Sciatic nerve (tissue), 2 donors: ENCODE measurements at places on chromosomes 7 and 10. TPM values are rescaled to one million over a fixed set of nuclear protein-coding genes. Genes with fewer than 3 reads are reported as not detected.

- DNase-seq, result no peak
Measured at GRCh38 chr7:22389892-22390291, 32.9 kb upstream of the RAPGEF5 start.

DNA sequence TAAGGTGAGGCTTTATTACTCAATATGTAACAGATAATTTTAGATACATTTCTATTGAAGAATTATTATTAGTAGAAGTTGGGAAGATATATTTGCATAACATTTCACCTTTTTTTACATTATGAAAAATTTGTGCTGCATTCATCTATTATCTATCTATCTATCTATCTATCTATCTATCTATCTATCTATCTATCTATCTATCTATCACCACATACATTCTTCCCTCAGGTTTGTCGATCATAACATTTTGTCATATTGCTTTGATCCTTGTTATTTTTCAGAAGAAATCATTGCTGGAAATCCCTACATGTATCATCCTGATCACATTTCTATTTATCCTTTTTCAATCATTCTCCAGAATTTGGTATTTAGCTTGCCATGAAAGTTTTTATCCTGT is 49.3 kb upstream of the CALCR start:
- no peak for DNase-seq

DNA sequence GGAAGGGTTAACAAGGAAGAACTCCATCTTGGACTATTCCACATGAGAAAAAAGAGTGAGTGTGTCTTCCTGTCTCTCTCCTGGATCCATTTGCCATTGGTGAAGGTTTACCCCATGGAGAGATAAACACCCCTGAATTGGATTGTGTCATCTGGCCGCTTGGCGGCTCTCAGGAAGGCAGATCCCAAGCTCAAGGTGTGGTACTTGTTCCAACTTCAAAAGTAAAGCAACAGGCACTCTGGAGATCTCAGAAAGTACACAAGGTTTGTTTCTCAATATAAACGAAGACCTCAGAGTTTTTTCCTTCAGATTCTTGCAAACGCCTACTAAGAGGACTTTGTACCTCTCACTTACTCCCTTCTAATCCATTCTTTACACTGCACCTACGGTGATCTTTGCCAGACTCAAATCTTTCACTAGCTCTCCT is 116.7 kb downstream of the REEP3 start:
- no peak for DNase-seq

- peak; percentile 71 for DNase-seq
Measured at GRCh38 chr7:45088821-45089340, at the start of gene NACAD. Gene NACAD, minus strand, starts transcription at chr7:45088969. Its CDS starts 75 bp downstream, at chr7:45088894.

HMX2 gene
- total RNA-seq, result not detected

DNA sequence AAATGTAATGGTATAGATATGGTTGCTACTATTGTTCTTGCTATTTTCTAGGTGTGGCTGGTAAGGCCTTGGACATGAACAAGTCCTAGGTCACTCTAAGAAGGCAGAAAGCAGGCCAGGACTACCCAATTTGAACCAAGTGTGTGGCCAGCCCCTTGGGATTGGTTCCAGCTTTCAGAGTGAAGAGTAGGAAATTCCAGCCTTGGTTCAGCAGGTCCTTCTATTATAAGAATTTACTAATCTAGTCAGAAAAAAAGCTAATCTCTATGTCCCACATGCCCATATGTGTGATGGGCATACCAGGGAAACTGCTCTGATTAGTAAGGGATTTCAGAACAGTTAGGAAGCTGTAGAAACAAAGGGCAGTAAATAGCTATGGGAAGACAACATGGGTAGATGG is 7.8 kb upstream of the TARP start:
- DNase-seq, result no peak

GRCh38 chr7:141697211-141697871 is 4.6 kb downstream of the DENND11 start:
- no peak for DNase-seq

DNA sequence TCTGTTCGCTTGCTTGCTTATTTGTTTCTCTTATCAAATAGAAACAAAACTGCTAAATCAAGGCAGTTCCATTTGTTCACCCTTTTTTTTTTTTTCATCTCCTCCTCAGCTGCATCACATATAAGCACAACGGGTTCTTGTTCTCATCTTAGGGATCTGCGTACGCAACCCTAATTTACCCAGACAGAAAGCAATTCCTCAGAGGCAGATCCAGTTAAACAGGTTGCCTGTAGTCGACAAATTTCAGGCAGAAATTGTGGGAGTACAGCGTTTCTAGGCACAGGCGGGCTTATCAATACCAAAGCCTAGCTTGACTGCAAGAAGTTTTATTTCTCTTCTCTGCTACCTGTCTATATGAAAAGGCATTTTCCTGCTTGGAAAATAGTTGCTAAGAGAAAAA is 565.4 kb downstream of the NXPH1 start:
- DNase-seq, result no peak

DMBT1 gene
- not detected for total RNA-seq

- no peak for DNase-seq
Measured at GRCh38 chr7:133081119-133081598, 731 bp downstream of the CHCHD3 start.

DNA sequence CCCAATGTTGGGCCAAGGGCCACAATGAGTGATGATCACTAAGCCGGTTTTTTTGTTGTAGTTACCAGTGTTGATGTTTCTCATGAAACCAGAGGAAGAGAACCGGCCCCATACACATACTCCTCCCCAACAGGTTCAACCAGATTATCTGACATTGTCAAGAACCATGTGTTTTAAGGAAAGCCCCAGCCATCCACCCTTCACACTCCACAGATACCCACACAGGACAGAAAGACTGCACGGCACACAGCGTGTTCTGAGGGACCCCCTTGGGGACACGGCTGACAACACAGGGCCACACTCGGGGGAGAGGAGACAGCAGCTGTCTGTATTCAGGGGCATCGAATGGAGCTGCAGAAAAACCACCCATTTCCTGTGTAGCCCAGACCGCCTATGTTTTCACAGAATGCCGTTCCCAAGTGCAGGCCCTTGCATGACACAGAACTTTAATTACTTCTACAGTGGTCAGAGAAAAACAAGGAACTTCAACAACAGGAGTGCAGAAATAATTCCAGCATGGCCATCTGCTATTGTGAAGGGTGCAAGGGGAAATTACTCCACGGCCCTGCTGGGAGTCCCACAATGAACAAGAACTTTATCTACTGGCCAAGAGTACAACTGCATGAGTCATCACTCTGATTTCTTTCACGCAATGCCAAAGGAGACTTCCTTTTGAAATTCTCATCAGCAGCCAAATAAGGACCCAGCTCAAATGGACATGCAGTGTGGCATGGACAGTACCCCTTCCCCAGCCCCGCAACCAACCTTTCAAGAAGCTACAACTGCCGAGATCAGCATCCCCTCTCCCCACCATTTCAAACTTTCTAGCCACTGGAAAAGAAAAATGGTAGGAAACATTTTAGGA is 2.3 kb downstream of the KLF6 start:
- peak; percentile 75 for DNase-seq

DNA sequence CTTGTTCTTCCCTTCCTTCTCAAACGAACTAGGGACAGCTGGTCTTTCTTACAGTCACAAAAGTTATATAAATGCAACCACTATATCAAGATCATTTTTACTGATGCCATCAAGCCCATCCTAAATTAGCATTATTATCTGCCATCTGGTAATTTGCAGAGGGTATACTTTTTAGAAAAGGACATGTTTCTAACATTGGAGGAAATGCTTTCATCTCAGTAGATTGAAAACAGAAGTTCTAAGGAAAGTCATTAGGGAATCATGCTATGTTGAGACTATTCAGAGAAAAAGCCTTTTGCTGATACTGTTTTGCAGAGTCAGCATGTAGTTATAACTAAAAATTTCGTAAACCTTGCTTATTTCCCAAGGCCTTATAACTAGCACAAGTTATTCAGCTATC is 146.7 kb downstream of the WNT2 start:
- no peak for DNase-seq

DNA sequence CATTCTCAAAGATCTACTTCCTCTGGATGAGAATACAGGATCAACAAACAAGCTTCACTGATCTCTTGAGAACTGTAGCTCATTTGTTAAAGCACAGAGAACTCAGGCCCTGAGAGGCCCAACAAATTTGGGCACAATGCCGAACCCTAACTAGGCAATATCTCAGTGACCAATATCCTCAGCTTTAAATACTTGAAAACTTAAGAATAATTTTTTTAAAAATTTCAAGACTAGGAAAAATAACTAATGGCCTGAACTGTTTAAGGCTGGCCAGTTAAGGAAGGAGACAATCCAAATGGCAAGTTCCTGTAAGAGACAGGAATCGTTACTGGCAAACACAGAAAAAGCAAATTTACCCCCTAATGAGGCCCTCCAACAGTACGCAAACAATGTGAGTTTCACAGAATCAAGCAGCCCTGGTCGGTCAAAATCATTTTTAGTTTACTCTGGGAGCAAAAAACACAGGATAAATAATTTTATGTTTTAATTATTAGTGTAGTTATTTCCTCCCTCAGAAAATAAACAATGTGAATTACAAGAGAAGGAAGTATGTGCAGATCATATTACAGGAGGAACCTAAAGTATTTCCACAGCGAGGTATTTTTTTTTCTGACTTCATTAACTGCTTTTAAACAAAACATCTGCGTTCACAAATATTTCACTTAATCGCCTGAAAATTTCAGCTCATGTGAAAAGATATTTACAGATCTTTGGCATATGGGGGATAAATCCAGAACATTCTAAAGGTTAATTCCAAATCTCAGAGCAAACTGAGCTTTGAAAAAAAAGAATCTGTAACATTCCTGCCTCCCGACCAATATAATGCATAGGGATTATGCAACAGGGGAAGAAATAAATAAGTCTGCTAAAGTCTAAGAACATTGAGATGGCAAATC is 39.5 kb downstream of the NT5C2 start:
- no peak for DNase-seq

GRCh38 chr7:88318196-88318595 is 11.5 kb upstream of the STEAP4 start:
- DNase-seq, result no peak

MICALL2 gene
- 127 TPM for total RNA-seq

UTF1 gene
- total RNA-seq, result not detected

- no peak for DNase-seq
Measured at GRCh38 chr10:68516766-68517165, 10.6 kb downstream of the SLC25A16 start.

- DNase-seq, result no peak
Measured at GRCh38 chr7:96212474-96212873, 109.4 kb downstream of the SLC25A13 start.

GIMAP6 gene
- 32.7 TPM for total RNA-seq

GRCh38 chr10:32417911-32418547 is 27.9 kb upstream of the CCDC7 start:
- DNase-seq, result no peak

GRCh38 chr10:63884426-63884825 is 363.2 kb downstream of the REEP3 start:
- DNase-seq, result no peak

TMEM106B gene
- 54.0 TPM for total RNA-seq

DNA sequence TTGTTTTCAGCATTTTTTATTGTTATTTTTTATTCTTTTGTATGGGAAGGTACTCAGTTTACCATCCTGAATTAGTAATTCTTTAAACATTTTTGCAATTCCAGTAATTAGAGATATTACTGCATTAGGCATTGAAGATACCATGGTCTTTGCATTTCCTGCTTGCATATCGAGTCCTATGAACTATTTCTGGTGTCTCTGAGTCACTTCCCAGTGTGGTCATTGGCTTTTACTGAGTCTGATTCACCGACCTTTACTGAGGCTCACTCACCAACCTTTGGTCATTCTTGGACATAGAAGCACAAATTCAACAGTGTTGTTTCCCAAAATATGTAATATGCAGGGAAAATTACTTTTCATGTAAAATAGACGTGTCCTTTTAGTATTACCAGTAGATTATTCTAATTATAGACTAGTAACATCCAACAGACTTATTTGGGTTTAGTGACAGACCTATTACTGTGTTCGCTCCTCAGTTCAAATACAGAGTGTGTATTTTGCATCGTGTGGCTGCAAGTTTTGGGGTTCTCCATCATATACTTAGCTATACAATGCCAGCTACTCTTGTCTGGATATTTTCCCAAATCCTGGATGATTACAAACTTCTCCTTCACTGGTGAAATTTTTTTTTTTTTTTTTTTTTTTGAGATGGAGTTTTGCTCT is 180.7 kb upstream of the PRSS1 start:
- no peak for DNase-seq

DNA sequence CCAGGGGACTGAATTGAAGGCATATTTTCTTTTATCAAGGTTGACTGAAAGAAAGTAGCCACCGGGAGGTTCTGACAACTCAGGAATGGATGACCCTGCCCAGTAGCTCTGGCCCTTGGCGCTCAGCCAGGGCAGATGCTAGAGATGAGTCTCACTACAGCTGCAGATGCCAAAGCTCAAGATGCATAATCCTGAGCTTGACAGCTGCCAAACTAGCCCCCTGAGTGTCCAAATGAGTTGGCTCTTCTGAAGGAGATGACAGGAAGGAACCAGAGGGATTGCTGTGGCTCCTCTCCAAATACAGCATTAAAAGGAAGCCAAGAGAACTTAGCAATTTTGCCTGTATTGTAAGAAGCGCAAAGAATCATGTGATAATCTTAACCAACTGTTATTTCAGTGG is 78.4 kb downstream of the NXPH1 start:
- DNase-seq, result no peak

CALCR gene
- 0.62 TPM for total RNA-seq

AFAP1L2 gene
- total RNA-seq, result 144 TPM

DNA sequence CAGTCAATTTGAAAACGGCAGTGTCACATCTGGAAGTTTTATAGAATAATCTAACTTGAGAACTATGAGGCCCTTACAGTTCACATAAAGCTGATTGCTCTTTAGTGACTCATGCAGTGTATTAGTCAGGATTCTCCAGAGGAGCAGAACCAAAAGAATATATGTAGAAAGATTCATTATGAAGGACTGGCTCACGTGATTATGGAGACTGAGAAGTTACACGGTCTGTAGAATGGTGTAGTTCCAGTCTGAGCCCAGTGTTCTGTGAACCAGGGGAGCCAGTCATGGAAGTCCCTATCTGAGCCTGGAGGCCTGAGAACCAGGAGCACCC is 21.5 kb downstream of the RBM33 start:
- DNase-seq, result no peak

DNA sequence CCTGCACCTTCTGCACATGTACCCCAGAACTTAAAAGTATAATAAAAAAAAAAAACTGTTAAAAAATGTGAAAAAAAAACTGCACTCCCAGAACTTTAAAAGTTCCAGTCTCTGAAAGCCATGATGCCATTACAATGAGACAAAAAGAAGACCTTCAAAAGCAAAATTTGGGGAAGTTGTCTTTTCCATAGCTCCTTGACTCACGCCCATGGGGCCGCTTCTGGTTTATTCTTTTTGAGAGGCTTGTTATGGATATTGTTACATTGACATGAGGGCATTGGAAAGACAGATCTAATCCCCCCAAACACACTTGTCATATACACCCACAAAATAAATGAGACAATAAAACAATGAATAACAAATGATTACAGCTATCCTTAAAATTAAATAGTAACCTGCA is 798 bp downstream of the BLNK start:
- DNase-seq, result no peak

GRCh38 chr7:33062023-33062781 is at the start of gene NT5C3A:
Gene NT5C3A, minus strand, starts transcription at chr7:33062776. Its CDS starts 71 bp downstream, at chr7:33062705.
- DNase-seq, result no peak
